Right renal cortex interstitium (tissue), 3 donors: ENCODE measurements at places on chromosomes 5 and 9.

DNA sequence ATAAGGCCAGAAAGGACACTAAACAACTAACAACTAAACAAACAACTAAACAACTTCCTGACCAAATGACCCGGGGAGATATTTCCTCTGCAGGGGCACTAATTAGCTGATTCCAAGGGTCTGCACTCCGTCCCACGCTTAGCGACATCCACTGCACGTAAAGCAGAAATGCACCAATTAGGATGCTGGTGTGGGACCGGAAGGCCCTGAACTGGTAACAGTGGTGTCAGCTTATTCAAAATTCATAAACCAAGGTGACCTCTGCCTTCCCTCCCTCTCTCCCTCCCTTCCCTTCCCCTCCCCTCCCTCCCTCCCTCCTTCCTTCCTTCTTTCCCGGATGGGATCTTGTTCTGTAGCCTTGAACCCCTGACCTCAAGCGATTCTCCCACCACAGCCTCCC lies 9.6 kb downstream of the RASGEF1C start:
- no peak for DNase-seq

GRCh38 chr9:13070612-13071595 lies 208.6 kb downstream of the MPDZ start:
- no peak for DNase-seq

DNA sequence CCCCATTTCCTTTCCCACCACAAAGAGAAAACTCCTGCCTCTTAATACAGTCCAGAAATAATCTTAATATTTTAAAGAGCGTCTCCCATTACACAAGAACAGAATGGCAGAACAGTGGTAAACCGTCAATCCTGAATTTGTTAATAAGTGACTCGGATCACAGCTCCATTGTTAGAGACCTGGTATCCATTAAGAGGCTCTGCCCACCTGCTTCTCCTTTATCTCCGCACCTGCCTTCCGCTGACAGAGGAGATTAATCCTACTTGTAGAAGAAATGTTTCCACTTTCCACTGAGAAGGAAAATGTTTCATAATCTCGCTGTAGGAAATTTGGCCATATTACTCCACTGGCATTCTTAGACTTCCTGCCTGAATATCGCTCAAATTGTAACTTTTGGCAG lies 1493.2 kb downstream of the MAT2B start:
- DNase-seq, result no peak

DNA sequence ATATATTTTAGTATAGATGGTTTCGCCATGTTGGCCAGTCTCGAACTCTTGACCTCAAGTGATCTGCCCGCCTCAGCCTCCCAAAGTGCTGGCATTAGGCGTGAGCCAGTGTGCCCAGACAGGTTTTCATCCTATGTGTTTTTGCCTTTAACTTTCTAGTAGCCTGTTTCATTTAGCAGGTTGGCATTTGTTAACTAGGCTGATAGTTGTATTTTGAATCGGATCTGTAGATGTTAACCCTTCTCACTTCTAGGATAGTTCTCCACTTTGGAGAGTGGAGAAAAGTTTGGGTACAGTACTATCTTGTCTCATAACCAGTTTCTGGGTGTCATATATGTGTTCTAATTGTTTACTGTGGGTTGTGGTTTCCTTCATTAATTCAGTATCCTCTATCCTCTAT lies 7.3 kb upstream of the FGF18 start:
- DNase-seq, result no peak

DNA sequence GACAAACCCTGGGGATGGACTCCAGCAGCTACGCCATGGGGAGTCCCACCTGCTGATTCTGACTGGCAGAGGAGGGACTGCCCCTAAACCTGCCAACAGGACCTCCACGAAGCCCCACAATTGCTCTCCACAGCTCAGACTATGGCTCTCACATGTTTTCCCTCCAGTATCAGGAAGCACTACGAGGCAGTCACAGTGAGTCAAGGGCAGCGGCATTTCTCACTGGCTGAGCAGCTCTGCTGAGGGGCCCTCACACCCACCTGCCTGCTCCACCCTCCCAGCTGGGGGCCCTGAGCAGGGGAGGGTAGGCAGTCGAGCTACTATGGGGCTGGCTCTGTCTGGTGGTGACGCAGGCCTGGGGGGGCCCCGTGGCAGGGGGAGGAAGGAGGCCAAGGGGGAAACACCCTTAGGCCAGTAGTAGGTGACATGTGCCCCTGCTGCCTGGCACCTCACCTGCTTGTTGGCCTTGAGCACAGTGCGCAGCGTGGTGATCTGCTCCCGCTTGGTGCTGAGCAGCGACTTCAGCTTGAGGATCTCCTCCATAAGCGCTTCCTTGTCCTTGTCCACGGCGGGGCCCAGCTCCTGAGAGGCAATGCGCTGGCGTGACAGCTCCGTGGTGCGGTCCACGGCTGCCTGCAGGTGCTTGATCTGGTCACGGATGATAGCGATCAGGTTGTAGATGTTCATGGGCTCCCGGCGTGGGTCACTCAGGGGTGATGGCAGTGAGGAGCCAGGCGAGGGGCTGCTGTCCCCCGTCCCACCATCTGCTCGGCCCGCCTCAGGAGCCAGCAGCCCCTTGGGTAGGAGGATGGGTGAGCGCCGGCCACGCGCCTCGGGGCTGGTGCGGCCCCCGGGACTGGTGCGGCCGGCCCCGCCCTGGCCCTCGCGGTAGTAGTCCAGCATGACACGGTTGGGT lies 46.3 kb downstream of the BICD2 start:
- no peak for DNase-seq

DNA sequence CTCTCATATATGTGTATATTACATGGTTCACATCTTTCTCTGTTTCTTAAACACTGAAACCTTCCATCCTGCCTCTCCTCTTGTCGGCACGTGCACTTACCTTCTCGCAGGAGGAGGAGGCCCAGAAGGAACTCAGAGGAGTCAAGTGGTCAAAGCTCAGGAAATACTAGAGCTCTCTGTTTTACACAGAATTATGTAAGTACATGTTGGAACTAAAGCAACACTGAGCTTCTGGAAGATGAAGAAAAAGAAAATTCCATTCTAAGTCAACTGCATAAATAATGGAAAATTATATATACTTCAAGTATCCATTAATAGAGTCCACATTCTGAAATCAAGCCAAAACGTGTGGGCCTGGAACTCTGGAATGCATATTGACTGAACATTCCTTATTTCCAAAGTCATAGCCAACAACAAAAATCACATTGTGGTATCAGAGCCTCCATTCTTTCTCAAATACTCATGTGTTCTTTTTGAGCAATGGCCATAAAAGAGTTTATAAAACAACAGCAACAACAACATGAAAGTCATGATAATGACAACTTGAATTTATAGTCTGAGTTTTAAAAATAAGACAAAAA lies 121.5 kb upstream of the RAI14 start:
- no peak for DNase-seq

DNA sequence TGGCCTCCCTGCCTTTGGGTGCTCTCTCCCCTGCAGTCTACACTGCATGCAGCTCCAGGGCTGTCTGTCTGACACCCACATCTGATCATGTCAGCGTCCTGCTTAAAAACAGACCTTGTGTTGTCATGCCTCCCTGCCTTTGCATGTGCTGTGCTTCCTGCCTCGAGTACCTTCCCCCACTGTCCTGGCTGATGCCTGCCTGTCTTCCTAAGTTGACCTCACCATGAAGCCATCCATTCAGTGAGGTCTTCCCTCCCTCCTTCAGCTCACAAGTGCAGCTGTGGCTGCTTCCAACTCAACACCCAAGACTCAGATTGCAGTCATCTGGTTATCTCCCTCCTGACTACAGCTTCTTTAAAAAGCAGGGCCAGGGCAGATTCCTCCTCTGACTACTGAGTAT lies 5.5 kb downstream of the ANGPTL2 start:
- no peak for DNase-seq

- no peak for DNase-seq
Measured at GRCh38 chr5:143886651-143887638, 75.0 kb downstream of the HMHB1 start.

DNA sequence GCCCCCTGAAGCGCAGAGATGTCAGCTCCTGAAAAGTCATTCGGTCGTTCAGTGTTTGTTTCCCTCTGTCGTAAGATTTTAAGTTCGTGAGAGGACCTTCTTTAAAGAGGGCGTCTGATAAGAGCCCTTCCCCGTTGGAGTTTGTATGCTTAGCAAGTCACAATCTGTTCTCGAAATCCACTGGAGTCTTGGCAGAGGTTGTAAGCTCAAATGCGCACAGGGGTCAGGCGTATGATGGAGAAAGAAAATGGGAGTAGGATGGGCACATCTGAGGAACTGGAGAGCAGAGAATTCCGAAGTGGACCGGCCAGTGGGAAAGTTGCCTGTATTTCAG lies 710 bp downstream of the HSD17B4 start:
- no peak for DNase-seq

GRCh38 chr5:32202394-32202793 lies 28.3 kb upstream of the GOLPH3 start:
- no peak for DNase-seq

DNA sequence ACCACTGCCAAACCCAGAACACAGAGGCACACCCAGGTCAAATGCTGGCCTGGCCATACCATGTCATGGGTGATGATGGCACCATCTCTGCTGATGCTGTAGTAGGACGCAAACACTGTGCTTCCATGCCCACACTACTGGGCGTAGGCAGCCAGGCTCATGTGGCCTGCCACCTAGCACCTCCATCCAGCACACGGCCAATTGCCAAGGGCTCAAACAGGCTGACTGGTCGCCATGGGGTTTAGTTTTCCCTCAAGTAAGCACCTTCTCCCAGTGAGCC lies 39.4 kb downstream of the BICD2 start:
- DNase-seq, result no peak
